ENCODE measurements at places on chromosomes 6 and 20. TPM values are rescaled to one million over a fixed set of nuclear protein-coding genes. Genes with fewer than 3 reads are reported as not detected.
A peak's percentile ranks its signal among the peaks of the same experiment; 100 is the strongest.

Gene ADGRG6
- 15.1 TPM for total RNA-seq

Gene BTNL2
- not detected for total RNA-seq

Gene AGPAT4
- 12.8 TPM for total RNA-seq

Gene ESF1
- 22.8 TPM for total RNA-seq

Gene PIGU
- total RNA-seq = 9.6 TPM

Gene SNAI1
- 8.6 TPM for total RNA-seq

Gene C20orf141
- total RNA-seq = not detected

Gene KCNQ2
- total RNA-seq = not detected

Gene CST4
- not detected for total RNA-seq

Gene CYP39A1
- total RNA-seq = 1.5 TPM

Gene EYS
- not detected for total RNA-seq

- no peak for DNase-seq
These were observed 6.4 kb upstream of the CHRNA4 start for GRCh38 chr20:63367446-63368055.

DNA sequence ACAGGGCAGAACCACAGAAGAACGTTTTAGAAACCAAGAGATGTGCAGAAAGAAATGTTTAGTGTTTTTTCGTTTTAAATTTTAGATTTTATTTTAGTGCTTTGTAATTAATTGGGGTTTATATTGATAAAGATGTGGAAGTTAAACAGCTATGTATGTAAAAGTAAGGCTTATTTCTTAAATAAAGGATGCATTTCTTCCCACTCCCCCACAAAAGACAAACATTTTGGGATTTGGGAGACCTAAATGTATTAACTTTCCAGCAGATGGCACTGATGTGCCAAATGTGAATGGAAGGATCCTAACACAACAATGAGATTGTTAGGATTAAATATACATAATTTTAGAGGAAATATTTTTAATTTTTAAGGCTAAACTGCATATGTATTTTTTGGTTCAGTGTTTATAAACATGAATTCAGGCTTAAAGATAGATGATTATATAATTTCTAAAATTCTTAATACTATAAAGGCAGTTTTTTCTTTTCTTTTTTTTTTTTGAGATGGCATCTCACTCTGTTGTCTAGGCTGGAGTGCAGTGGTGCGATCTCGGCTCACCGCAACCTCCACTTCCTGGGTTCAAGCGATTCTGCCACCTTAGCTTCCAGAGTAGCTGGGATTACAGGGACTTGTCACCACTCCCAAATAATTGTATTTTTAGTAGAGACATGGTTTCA is 12.0 kb downstream of the PFDN4 start:
- DNase-seq = no peak

DNA sequence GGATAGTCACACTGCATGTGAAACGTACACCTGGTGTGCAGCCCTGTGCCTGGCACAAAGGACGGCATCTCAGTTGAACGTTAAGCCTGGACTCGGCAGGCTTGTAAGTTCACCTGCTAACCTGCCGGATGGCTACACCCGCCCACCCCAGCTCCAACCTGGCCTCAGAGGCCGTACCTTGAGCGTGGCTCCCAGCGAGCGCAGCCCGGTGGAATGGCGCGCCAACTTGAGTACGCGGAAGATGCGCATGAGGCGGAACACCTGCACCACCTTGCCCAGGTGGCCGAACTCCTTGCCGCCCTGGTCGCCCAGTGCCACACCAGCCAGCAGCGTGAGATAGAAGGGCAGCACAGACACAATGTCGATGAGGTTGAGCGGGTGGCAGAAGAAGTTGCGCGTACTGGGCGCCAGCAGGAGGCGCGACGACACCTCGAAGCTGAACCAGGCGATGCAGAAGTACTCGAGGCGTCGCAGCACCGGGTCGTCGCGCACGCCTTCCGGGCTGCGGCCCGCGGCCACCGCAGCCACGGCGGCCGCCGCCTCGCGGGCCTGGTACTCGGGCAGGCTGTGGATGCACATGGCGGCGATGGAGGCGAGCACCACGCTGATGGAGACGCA is 3.3 kb downstream of the KCNS1 start:
- no peak for DNase-seq

DNA sequence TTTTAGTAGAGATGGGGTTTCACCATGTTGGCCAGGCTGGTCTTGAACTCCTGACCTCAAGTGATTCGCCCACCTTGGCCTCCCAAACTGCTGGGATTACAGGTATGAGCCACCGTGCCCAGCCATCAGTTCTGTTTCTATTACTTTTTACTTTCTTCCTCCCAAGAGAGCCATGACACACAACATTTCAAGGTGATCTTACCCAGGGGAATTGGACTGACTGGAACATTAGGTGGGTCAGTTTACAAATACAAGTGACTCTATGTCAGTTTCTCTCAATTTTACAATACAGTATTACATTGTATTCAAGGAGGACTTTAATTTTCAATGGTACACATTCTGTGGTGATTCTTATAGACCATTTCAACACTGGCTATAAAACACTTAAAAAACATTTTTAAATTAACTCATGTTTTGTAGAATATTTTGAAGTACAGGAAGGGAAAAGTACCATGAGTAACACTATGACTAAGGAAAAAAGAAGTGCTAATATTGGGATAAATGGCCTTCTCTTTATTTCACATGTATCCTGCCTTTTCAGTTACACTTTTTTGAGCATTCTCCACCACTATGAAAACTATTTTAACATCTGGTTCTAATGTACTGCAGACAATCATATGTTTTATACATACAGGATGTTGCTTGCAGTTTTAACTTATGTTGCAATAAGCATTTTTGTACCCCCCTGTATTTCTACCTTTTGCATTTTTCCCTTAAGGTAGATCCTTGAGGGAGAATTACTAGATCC is 8.4 kb downstream of the TPBG start:
- no peak for DNase-seq

DNA sequence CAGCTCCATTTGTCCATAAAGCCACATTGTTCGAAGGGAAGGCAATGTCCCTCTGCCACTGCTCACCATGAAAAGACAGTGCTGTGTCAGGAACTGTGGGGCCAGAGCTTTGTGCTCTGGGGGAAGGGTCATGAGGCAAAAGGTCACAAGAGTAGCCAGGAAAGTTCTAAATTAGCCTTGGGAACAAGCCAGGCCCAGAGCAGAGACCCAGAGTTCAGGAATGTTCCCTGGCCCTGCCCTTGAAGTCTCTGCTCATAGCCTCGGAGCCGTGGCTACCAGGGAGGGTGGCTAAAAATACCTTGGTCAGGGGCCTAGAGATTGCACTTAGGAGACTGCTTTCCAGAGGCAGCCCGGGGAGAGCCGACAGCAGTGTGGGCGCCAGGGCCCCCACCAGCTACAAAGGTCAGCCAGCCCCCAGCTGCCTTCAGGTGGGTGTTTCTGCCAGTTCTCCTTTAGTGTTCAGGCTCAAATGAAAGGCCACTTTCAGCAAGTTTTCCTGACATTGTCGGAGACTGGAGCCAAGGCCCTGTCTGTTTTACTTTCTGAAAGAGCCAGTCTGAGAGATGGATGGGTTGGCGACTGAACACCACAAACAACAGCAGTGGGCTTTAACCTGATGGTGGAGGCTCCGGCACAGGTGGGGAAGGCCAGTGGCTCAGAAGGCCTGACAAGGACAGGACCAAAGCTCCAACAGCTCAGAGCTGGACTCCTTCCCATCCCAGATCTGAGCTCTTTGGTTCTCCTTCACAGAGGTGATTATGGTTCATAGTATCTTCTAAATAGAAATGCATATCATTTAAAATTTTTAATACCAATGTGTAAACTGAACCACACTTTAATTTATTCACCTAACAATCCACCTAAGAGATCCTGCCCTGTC is 76.2 kb downstream of the CDH26 start:
- DNase-seq = no peak

DNA sequence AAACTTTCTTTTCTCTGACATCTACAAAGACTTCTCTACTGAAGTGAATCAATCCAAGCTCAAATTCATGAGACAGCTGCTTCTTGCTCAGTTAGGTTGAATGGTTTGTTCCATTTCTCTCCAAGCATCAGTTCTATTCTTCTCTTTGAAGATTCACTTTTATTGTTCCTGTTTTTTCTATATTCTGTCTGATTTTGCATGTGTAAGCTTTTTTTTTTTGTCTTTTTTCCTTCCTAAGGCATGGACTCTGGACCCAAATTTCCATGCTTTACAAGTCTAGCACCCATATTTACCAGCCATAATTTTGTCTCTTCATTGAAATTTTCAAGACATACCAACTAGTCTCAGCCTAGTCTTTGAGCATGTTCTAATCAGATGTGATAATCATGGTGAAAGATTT is 25.9 kb upstream of the STXBP5 start:
- DNase-seq = no peak

DNA sequence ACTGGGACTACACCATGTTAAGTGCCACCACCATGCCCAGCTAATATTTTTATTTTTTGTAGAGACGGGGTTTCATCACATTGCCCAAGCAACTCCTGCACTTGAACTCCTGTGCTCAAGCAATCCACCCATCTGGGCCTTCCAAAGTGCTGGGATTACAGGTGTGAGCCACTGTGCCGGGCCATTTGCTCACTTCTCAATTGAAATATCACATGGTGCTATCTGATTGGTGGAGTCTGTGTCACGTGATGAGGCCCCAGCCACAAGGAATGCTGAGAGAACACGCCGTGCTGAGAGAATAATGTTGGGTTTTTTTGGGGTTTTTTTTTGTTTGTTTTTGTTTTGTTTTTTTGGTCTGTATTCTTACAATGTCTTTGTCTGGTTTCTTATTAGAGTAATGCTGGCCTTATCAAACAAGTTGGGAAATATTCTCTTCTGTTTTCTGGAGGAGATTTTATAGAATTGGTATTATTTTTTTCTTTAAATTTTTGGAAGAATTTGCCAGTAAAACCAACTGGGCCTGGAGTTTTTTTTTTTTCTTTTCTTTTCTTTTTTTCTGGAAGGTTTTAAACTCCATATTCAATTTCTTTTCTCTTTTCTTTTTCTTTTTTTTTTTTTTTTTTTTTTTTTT is 183.2 kb upstream of the KCNG1 start:
- DNase-seq = no peak

DNA sequence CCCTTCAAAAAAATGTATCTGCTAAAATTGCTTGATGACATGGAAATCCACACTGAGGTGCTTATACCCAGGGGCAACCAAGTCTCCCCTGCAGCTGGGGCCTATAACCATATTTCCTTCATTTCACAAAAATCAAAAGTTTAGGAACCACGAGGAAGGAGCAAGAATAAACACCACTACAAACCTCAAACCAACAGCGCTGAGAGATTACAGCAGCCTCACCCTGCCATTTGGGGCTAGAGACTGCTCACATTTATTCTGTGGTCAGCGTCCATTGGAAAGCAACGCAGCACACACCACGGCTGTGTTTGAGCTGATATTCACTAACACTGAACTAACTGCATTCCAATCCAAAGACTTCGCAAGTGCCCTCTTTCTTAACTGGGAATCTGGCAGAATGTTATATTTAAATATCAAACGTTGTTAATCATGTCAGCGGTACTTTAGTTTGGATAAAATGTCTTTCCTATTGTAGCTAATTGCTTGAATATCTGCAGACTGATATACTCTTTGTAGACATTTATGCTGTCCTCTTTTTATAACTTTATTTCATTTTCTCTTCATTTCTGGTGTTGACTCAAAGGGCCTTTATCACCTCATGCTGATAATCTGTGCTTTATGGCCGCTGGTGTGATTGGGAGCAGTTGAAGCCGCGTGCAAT is 94.6 kb downstream of the FOXA2 start:
- no peak for DNase-seq

DNA sequence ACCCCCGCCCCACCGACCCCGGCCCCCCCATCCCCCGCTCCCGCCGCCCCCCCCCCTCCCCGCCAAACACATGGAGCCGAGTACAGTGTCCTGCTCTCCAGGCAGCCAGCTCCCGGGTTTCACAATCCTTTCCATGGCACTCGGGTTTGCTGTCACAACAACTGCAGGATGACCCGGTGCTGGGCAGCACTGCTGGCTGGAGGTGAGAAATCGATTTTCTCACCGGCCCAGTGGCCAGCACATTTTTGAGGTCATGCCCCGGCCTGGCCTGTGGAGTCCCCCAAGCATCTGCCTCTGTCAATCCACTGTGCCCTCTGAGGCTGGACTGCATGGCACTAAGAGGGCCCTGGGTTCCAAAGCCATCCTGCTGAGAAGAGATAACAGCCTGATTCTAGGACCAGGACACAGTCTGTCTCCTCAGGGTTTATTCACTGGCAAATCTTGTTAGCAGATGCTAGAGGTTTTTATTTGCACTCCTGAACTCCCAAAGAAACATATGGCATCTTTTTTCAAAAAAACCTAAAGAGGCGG is 129.5 kb downstream of the NFATC2 start:
- DNase-seq = no peak

- DNase-seq = no peak
These were observed 4.8 kb downstream of the OR12D1 start for GRCh38 chr6:29419516-29419915.

GRCh38 chr6:22113026-22113766 is 183.6 kb downstream of the PRL start:
- DNase-seq = peak; percentile 77

- peak; percentile 84 for DNase-seq
These were observed 6.5 kb upstream of the USP45 start for GRCh38 chr6:99521633-99522151.

GRCh38 chr6:12363651-12364381 is 73.7 kb downstream of the EDN1 start:
- DNase-seq = no peak

DNA sequence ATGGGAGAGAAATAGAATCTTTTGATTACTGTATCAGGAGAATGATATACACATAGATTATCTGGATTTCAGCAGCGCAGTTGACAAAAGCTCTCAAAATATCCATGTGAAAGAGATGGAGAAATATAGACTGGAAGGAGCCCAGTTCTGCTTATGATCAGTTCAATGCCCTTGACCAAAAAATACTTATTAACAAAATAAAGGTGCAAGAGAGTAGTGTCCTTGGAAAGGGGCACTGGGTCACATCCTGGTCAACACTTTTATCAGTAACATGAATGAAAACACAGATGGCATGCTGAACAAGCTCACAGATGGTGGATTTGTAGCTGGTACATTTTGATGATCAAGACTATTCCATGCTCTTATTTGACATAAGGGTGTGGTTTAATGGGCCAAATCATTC is 63.9 kb upstream of the PLEKHG1 start:
- no peak for DNase-seq

DNA sequence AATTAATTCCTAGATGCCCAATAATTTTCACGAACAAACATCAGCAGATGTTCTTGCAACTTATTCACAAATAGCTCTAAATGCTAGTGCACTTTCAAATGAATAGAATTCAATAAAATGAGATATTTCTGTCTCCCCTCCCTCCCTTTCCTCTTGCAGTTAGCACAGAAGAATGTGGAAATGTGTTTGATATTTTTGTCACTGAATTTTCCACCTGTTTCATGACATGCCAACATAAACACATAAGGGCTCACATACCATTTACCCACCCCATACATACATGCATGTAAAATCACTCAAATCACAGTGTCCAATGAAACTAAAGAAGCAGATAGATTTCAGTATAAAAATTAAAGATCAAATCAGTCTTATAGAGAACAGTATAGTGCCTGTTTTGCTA is 746.9 kb upstream of the MARCKS start:
- no peak for DNase-seq

DNA sequence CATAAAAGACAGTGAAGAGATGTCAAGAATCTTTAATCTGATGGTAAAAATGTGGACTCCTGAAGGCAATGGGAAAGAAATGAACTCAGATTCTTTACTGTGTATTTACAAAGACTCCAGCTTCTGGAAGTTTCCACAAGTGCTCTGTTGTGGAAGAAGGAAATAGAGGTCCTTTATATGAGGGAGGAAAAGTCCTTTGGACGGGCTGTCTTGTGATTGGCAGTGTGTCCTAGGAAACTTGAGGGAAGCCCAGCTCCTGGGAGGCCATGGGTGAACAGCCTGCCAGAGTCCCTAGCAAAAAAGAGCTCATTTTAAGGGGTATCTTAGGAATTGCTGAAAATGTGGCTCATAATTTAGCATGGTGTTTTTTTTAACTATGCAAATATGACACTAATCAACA is 92.0 kb downstream of the RNASET2 start:
- DNase-seq = no peak
